ENCODE measurements at places on chromosomes 1 and 21.

- DNase-seq = no peak
These were observed 291.1 kb downstream of the PTPRU start for GRCh38 chr1:29527314-29528004.

DNA sequence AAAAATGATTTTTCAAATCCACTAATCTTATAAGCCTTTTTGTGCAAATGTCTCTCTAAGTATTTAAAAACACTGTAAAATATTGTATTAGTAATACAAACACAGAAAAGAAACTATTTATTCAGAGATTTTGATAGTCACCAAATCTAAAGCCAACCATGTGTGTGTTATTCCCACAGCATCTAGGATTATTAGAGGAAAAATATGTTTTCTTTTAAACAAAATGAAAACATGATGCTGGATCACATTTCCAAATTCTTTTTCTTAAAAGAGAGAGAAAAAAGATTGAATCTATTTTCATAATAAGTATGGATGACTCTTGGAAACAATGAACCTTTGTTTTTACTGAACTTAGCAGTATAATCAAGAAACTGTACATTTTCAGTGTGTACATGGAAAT is 25.3 kb downstream of the COLGALT2 start:
- no peak for DNase-seq

DNA sequence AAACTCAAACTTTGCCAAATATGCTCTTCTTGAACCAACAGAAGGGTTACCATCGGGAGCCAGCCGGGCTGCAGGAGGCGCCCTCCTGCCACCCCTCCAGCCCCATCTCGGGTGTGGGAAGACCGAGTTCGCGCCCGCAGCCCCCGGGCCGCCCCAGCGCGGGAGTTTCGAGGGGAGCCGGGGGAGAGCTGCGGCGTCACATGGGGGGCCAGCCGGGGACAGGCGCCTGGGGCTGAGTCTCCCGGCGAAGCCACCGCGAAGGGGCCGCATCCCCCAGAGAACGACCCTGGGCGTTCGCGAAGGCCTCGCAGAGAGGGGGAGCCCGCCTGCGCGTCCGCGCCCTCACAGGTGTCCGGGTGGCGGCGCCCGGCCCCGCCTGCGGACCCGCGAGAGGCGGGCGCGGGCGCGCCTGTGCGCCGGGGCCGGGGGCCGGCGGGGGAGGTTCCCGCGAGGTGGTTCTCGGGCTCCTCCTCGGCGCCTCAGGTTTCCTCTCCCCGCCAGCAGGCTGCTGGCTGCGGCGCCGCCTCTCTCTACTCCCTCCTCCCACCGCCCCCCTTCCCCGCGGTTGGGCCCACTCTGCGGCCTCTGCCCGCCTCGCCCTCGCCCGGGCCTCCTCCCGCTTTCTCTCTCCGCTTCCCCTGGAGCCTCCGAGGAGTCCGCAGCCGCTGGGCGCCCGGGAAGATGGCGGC is at the start of gene RAVER2:
TSS of gene RAVER2 (plus strand) at position 584 of the 689 bp plus-strand sequence. CDS start at position 682, 98 bp downstream.
- DNase-seq = peak; percentile 40

GRCh38 chr1:168535536-168535935 is 8.3 kb downstream of the XCL2 start:
- DNase-seq = no peak

GRCh38 chr1:25958465-25958864 is 39.4 kb downstream of the PAFAH2 start:
- DNase-seq = no peak

DNA sequence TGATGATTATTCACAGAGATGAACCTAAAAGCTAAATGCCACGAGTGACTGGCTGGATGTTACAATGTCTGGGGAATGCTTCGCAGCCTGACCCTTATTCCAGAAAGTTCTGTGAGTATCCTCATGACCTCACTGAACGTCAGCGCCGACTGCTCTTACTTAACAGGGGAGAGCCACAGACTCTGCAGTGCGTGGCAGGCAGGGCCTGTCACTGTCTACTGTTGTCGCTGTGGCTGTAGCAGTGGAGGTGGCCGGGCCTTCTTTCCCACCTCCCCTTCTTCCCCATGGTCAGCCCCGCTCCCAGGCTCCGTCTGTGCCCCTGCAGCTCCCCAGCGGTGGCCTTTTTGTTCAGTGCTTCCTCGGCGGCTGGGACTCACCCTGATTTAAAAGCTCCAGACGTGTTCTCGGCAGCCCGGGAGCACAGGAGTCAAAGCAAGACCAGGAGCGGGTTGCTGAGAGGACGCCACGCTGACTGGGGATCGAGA is 52.2 kb upstream of the TARBP1 start:
- no peak for DNase-seq

DNA sequence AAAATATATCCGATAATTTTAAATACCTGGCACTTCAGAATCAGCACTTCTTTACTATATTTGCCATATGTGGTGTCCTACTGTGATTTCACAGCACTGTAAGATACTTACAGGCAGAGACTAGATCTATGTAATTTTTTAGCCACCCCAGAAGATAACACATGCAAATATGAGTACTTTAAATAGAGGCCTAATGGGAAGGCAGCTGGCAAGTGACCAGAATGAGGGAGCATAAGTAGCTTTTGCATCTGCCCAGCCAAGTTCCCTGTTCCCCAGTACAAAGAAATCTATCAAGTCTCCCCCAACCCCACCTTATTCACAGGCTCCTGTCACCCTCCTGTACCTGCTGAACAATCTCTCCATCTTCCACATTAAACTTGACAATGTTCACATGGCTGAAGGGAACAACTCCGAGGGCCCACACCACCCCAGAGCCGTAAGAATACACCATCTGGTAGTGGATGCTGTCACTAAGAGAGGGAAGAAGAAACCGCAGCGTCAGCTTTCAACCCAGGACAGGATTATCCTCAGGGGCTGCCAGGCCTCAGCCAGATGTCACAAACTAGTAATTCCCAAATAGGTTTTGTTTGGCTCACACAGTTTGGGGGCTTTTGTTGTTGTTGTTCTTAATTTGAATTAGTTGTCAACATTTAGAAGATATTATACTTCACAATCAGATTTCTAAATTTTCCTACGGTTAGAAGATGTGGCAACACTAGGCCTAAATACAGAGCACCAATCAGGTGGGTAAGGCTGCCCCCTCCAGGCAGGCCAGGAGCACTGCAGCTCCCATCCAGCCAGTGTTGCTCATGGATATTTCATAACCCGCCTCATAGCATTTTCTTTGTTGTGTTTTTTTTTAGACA is 10.4 kb downstream of the EMC1 start:
- DNase-seq = peak; percentile 12

- DNase-seq = no peak
These were observed 110.0 kb downstream of the GLUL start for GRCh38 chr1:182281541-182281940.

GRCh38 chr1:229286099-229286766 is 15.3 kb downstream of the RAB4A start:
- DNase-seq = no peak

GRCh38 chr1:244067893-244068292 is 16.8 kb downstream of the ZBTB18 start:
- DNase-seq = no peak

- DNase-seq = no peak
These were observed 36.5 kb downstream of the NGF start for GRCh38 chr1:115301438-115302020.

DNA sequence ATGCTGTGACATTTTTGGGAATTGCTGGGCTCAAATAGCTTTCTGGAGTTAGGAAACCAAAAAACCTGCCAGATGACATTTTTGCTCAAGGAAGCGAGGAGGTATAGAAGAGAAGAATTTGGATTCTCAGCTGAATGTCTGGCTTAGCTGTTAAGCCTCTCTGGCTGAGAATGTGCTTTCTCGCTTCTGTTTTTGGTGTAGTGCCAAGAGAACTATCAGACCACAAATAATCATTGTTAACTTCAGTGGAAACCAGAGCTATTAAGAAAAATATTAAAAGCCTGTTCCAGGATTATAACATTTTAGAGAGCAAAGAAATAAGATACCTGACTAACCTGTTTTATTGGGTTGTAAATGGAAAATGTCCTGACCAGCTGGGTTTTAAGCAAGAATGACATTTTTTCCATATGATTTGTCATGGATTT is 39.5 kb upstream of the DIPK1A start:
- no peak for DNase-seq

DNA sequence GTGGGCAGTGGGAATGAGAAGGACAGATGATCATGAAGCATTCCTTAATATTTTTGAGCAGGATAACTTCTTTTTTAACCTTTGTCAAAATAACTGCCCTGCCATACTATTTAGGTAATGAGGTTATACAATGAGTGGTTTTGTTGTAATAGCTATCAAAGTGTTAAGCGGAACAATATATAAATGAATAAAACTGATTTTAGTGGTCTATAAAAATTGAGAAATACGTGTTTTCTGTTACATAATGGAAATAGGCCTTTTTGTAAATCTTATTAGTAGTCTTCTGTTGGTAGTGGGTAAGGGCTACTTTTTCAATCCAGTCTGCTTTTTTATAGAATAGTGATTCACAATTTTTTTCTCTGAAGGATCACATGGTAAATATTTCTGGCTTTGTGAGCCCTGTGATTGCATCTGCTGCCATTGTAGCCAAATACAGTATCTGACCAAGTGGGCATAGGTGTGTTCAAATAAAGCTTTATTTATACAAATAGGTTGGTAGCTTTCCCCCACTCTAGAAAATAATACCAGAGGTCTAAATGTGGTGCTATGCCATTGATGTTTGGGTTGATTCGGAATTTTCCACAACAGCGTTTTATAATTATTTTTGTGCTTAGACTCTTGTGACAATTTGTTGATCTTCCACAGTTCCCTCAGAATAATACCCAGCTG is 4.3 kb downstream of the NEK7 start:
- no peak for DNase-seq
